ENCODE measurements at places on chromosomes 7 and 10. TPM values are rescaled to one million over a fixed set of nuclear protein-coding genes. Genes with fewer than 3 reads are reported as not detected.

The PAX4 gene
- not detected for total RNA-seq

The ACSM6 gene
- total RNA-seq = not detected

The SPDYE2 gene
- not detected for total RNA-seq

The AKR1E2 gene
- total RNA-seq = 7.1 TPM

The GNGT1 gene
- total RNA-seq = not detected

Data from endothelial cell of coronary artery (primary cell).